ENCODE measurements at places on chromosomes 5 and 9.

GRCh38 chr9:79711874-79712273 lies 140.1 kb downstream of the TLE4 start:
- DNase-seq, result no peak

DNA sequence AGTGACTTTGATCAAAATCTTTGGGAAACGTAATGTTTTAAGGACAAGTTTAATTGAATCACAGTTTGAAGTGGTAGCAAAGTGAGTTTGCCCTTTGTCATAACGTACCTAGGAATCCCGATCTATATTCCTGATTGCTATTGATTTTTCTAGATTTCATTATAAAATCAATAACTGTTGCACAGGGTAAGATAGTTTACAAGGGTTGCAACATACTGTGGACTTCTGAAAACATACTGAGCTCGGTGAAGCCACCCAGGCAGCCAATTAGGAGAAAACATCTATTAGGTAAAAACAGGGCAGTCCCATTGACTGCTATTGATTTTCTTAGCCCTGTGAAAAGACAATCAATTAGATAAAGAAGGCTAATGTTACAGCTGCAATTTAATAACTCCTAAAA lies 659.9 kb downstream of the ISL1 start:
- no peak for DNase-seq

- DNase-seq, result no peak
These were observed 30.9 kb upstream of the DAB2 start for GRCh38 chr5:39455645-39456044.

GRCh38 chr9:85944672-85945071 lies 3.7 kb downstream of the NAA35 start:
- DNase-seq, result no peak

- DNase-seq, result no peak
These were observed 38.8 kb downstream of the CMYA5 start for GRCh38 chr5:79728396-79728795.

GRCh38 chr5:123451047-123451446 lies 27.8 kb upstream of the CEP120 start:
- no peak for DNase-seq

- DNase-seq, result no peak
These were observed 172.5 kb downstream of the FAM114A2 start for GRCh38 chr5:153866176-153866575.

GRCh38 chr5:672329-673160 lies 20.6 kb downstream of the TPPP start:
- DNase-seq, result no peak

GRCh38 chr9:101736717-101737116 lies 1.7 kb downstream of the GRIN3A start:
- DNase-seq, result no peak

- no peak for DNase-seq
These were observed 28.4 kb downstream of the EHMT1 start for GRCh38 chr9:137647096-137647714.

- DNase-seq, result no peak
These were observed 518 bp downstream of the UBE2B start for GRCh38 chr5:134371834-134372340.

GRCh38 chr9:111630182-111630963 lies 761 bp upstream of the DNAJC25 start:
- DNase-seq, result peak; percentile 4

DNA sequence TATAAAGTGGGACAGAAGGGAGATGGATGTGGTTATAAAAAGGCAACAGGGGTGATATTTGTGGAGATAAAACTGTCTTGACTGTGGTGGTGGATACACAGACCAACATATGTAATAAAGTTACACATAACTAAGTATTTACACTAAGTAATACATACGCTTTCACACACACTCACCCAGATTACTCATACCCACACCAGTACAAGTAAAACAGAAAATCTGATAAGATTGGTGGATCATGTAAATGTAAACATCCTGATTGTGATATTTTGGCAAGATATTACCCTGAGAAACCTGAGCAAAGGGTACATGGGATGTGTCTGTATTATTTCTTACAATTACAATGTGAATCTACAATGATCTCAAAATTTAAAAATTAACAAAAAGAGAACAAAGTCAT lies 53.3 kb upstream of the SLIT3 start:
- no peak for DNase-seq

DNA sequence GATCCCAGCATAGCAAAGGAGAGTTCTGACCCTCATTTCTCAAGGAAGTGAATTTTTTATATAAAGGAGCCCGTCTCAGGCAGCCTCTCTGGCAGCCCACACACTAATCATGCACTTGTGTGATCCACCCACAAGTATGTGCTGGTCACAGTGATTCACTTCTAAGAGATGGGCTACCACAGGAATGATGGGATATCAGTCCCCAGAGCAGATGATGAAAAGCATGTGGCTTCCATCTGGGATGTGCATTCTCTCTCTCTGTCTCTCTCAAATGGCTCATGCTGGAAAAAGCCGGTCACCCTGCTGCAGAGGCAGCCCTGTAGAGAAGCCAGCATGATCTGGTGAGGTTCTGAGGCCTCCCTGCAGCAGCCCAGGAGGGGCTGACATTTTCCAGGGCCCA lies 74.2 kb upstream of the ADCY2 start:
- no peak for DNase-seq

DNA sequence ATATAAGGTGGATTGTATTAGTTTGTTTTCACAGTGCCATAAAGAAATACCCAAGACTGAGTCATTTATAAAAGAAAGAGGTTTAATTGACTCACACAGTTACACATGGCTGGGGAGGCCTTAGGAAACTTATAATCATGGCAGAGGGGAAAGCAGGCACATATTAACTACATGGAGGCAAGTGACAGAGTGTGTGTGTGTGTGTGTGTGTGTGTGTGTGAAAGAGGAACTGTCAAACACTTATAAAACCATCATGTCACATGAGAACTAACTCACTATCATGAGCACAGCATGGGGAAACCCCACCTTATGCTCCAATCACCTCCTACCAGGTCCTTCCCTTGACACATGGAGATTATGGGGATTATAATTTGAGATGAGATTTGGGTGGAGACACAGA lies 118.6 kb downstream of the SPEF2 start:
- DNase-seq, result peak; percentile 61

- no peak for DNase-seq
These were observed 20.3 kb downstream of the RAI14 start for GRCh38 chr5:34676416-34676815.

DNA sequence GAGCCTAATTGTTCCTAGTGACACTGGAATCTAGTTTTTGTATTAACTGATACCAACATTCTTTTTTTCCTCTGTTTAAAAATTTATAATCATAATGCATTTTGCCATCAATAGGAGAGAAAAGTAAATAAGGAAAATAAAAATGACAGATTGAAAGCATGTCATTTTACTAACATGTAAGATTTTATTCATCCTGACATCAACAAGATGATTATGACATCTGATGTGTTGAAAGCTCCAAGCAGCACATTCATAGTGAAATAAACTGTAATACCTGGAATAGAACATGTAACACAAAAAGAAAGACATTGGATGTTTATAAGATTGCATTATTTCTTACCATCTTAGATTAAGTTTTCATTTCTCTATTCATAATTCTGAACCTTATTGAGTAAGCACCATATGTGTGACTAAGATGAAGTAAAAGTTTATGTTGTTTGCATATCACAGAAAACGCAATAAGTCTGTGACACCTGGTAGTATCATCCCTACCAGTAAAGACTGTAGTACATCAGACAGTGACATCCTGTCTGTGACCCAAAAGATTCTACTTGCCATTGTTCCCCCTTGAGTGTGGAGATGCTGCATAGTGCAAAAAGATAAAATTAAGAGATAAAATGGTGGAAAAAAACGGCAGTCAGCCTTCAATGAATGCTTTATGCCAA lies 225.6 kb downstream of the PCSK5 start:
- DNase-seq, result no peak

- no peak for DNase-seq
These were observed 28.8 kb upstream of the RNU6ATAC start for GRCh38 chr9:134192951-134193731.
